ENCODE measurements at places on chromosomes 13 and 19.

GRCh38 chr13:78339927-78340326 lies 263.4 kb downstream of the POU4F1 start:
- DNase-seq, result no peak

- no peak for DNase-seq
Observed at GRCh38 chr19:1591421-1592023, 1.1 kb downstream of the MBD3 start.

DNA sequence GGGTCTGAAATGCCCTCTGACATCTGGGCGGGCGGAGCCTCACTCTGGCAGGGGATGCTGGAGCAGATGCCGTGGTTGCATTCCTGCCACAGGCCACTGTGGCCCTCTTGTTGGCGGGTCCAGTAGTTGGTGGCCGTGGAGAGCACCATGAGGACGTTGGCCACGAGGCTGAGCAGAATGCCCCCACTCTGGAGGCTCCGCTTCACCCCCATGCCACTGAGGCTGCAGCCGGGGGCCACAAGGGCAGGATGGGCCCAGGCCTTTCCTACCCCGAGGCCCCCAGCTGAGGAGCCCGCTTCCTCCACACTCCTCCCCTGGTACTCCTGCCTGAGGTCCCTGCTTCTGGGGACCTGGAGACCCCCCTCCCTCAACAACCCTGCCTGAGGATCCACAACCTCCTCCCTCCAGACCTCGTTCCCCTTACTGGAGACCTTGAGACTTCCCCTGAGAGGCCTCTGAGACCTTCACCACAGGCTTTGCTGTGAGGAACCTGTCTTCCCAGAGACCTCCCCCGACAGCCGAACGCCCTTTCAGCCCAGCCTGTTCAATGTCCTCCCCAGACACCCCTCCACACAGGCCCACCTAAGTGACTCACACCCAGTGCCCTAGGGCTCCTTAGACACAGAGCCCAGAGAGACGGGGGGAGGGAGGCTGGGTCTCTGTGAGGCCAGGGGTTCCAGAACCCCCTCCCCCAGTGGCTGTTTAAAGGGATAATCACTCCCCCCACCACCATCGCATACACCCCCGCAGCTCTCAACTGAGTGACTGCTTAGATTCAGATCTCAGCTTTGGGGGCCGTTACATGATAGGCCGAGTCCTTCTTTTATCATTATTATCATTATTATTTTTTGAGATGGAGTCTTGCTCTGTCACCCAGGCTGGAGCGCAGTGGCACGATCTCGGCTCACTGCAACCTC lies at the start of gene CLDND2:
Gene CLDND2, minus strand, starts transcription at position 638 of the 917 bp plus-strand sequence. Its CDS starts 426 bp downstream, at position 212.
- DNase-seq, result peak; percentile 8

- DNase-seq, result no peak
Observed at GRCh38 chr13:101307181-101307701, 109.1 kb downstream of the NALCN start.

DNA sequence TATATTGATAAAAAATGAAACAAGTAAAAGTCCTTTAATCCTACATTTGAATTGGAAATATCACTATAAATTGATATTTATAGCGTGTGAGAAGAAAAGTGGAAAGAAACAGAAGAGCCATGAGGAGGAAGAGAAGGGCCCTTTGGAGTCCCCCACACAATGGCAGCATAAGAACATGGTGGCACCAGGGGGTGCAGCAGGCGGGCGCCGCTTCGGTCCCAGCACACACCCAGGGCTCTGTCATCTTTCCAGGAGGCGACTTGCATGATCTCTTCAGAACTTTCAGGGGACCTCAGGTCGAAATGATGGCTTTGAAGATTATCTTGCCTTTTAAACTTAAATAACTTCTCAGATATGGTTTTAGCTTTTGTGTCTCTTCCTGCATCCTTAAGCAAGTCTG lies 91.8 kb downstream of the TUBGCP3 start:
- DNase-seq, result no peak

- DNase-seq, result no peak
Observed at GRCh38 chr13:45179428-45179827, 21.4 kb downstream of the KCTD4 start.

GRCh38 chr13:113857531-113858195 lies 6.2 kb downstream of the GAS6 start:
- DNase-seq, result no peak

DNA sequence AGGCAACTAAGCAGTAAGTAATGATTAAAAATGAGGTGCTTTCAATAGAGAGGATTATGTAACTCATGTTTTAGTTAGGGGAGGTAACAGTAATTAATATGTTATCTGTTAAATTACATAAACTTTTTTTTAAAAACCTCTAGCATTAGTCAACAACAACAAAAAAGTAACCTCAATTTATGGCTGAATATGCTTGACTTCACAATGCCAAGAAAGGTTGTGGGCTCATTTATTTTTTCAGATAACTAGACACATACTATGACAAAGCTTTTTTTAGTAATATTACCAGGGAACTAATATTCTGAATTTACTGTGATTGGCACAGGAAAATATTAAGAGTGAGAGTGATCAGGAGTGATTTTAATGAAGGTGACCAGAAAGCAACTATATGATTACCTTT lies 54.9 kb downstream of the KCNRG start:
- DNase-seq, result no peak

- no peak for DNase-seq
Observed at GRCh38 chr13:75146436-75146835, 335.5 kb downstream of the TBC1D4 start.

DNA sequence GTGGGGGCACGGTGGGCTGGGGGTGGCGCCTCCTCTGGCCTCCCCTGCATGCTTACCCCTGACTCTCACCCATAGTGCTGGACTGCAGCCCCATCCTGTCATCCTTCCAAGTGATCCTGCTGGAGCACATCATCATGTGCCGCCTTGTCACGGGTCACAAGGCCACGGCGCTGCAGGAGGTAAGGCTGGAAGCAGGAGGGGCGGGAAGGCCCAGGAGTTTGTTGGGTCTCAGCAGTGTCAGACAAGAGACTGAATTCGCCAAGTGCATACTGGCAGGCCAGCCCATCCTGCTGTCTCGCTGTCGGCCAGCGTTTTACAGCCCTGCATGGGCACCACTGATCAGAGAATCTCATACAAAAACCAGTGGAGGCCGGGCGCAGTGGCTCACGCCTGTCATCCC lies 23.1 kb downstream of the MAU2 start:
- DNase-seq, result no peak

GRCh38 chr13:101242720-101243119 lies 173.6 kb downstream of the NALCN start:
- DNase-seq, result no peak

GRCh38 chr19:1065606-1066109 lies 1.3 kb upstream of the ARHGAP45 start:
- DNase-seq, result no peak

- no peak for DNase-seq
Observed at GRCh38 chr13:112790735-112791641, 101.2 kb downstream of the ATP11A start.

DNA sequence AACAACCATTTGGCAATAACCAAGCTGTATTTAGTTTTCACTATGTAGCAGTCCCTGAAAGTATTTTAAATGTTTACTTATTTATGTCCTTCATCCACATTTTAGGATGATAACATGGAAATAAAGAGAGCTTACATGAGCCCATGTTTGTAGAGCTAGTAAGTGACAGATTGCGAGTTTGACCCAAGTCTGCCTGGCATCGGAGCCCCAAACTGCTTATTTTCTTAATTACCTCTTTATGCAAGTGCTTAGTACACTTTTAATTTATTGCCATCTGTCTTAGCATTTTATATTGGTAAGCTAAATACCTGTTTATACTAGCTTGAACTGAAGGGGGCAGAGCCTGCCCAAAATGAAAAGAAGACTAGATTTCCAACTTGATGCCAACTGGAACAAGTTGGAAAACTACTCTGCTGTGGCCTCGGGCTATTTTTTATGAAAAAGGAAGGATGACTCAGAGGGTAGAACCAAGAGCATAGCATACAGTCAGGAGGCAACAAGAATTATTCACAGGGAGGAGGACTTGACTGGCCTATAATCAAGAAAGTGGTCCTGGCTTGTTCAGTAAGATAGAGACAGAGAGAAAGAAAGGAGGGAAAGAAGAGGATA lies 150.2 kb downstream of the NDFIP2 start:
- no peak for DNase-seq

- DNase-seq, result no peak
Observed at GRCh38 chr13:109384491-109385241, 401.7 kb downstream of the IRS2 start.

GRCh38 chr19:53906211-53907192 lies 2.6 kb upstream of the CACNG7 start:
- peak; percentile 71 for DNase-seq

DNA sequence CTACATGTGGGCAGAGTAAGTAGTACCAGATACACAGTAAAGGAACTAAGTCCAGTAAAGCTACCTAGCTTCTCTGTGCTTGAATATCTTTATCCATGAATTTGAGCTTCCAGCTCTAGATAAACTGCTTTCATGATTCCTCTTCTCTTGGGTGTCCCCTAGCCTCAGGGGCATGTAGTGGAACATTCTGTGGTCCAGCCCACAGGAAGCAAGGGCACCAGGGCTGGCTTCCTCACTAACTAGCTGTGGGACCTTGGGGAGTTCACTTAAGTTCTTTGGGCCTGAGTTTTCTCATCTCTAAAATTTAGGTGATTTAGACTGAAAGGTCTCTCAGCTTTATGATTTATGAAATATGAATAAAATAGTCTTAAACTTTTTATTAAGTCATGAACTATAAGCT lies 185.7 kb downstream of the KATNAL1 start:
- no peak for DNase-seq

GRCh38 chr13:60448907-60449510 lies 52.0 kb downstream of the TDRD3 start:
- no peak for DNase-seq

DNA sequence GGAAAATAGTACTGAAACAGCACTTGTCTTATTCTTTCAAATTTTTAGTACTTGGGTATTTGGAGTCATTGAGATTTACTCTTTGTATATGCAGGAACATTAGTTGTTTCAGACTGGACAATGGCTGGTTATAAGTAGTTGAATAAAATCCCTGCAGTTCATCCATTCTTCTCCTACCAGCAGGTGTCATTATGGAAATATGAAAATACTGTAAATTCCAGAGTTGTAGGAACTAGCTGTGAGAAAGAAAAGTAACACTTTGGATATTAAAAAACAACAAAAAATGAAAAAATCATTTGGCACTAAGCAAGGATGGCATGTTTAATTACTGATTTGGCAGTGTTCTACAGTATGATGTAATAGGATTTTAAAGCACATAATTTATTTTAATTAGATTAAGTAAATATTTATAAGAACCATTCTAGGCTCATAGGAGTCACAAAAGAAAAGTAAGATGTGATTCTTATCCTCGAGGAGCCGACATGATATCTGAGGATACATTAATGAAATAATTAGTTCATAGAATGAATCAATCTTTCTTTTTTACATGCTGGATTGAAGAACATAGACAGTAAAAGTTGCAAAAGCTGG lies 155.3 kb downstream of the KCNRG start:
- DNase-seq, result no peak

DNA sequence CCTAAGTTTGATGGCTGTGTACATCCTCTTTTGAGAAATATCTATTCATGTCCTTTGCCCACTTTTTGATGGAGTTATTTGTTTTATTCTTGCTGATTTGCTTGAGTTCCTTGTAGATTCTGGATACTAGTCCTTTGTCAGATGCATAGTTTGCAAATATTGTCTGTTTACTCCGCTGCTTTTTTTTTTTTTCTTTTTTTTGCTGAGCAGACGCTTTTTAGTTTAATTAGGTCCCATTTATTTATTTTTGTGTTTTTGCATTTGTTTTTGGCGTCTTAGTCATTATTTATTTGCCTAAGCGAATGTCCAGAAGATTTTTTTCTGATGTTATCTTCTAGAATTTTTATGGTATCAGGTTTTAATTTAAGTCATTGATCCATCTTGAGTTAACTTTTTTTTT lies 114.9 kb downstream of the GPC6 start:
- DNase-seq, result no peak

- no peak for DNase-seq
Observed at GRCh38 chr19:50460161-50460765, 16.0 kb upstream of the EMC10 start.

GRCh38 chr13:110382830-110383229 lies 75.7 kb downstream of the COL4A2 start:
- no peak for DNase-seq

- peak; percentile 32 for DNase-seq
Observed at GRCh38 chr19:4057931-4058692, 8.6 kb downstream of the ZBTB7A start.

- no peak for DNase-seq
Observed at GRCh38 chr13:51237386-51237785, 15.2 kb downstream of the FAM124A start.

- peak; percentile 81 for DNase-seq
Observed at GRCh38 chr19:9796113-9796773, 22.6 kb downstream of the FBXL12 start.

DNA sequence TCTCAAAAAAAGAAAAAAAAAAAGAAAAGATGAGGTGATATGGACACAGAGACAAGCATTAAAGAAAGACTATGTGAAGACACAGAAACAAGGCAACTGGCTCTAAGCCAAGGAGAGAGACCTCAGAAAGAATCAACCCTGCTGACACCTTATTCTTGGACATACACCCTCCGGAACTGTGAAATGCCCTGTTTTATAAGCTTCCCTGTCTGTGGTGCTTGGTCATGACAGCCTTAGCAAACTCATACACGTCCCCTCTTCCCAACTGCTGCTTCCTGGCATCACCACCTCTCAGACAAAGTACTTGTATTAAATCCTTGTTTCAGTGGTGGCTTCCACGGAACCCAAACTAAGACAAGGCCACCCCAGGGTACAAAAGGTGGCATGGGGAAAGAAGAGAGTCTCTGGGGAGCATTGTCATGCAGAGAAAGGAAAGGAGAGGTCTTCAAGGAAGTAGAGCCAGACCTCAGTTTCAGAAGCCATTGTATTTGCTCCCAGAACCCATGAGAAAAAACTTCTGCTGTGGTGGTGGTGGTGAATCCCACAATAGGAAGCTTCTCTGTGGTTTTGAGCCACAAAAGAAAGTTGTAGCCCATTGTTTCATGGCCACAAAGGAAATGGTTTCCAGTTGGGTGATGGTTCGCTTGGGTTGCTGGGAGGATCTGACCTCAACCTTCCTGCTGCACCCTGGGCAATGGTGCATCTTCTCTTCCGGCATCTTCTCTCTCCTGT lies 16.3 kb upstream of the TSPAN16 start:
- peak; percentile 16 for DNase-seq
